ENCODE measurements at places on chromosomes 12 and 14.

- no peak for DNase-seq
Observed at GRCh38 chr12:49031573-49032161, 13.1 kb upstream of the PRKAG1 start.

GRCh38 chr14:59630288-59630963, 53.8 kb upstream of the CCDC175 start:
- no peak for DNase-seq

- DNase-seq: no peak
Observed at GRCh38 chr14:99245564-99246511, 26.2 kb downstream of the BCL11B start.

DNA sequence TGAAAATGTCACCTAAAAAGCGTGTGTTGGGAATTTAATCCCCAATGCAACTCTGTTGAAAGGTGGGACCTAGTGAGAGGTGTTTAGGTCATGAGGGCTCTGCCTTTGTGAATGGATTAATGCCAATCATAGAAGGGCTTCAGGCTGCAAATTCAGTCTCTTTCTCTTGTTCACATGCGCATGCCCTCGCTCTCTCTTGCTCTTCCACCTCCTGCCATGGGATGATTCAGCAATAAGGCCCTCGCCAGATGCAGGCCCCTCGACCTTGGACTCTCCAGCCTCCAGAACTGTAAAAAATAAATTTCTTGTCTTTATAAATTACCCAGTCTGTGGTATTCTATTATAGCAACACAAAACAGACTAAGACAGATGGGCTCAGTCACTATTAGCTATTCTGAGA, 55.4 kb downstream of the PLXNC1 start:
- DNase-seq: no peak

GRCh38 chr14:71286126-71286525, 378.9 kb downstream of the PCNX1 start:
- DNase-seq: no peak

GRCh38 chr12:39752482-39753137, 133.0 kb upstream of the ABCD2 start:
- DNase-seq: no peak

DNA sequence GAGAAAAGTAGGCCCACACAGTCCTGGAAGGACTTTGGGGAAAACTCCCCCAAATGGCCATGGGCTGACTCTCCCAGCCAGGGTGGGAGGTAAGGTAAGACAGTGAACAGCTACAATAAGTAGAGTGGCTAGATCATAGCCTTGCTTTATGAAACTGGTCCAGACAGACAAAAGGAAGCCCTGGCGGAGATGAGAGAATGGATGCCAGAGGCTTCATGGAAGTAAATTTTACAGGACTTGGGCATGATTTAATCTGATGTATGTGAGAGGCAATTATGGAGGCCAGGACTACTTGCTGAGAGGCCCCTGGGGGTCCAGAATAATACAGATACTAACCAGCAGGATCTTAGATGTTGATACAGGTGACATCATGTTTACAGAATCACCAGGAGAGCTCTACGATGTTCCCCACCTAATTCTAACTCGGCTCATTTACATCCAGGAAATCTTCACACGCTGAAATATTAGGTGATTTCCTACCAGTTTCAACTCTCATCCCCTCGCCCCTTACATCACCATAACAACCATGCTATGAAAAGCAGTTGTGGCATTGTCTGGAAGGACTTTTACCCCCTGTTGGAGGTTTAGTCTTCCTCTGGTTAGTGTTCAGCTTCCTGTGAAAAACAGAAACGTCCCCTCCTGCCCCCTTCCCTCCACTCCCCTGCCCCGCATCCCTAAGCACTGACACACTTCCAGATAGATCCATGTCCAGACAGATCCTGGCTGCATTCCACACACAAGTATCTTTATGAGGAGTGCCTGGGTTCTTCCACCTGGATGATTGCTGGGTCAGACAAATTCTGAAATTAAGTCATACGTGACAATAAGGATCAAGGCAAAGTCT, 39.5 kb upstream of the NT5DC3 start:
- DNase-seq: peak; percentile 38

- no peak for DNase-seq
Observed at GRCh38 chr12:107304588-107305532, 211.5 kb upstream of the CRY1 start.

- no peak for DNase-seq
Observed at GRCh38 chr12:117830471-117830870, 138.3 kb downstream of the KSR2 start.

GRCh38 chr12:102314821-102315220, 117.2 kb upstream of the PMCH start:
- no peak for DNase-seq

DNA sequence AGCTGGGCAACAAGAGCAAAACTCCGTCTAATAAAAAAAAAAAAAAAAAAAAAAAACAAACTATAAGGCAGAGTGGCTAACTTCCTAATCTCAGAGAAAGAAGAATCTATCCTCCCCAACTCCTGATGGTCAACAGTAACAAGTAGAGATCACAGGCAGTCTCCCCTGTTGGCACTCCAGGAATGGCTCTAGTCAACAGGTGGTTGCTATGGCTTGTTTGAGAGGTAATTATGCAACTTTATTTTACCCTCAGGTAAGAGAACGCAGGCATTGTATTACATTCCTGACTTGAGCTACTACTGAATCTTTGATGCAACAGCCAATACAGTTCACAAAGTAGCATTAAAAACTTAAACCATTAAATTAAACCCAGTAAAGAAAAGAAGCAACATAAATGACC, 180.3 kb downstream of the DICER1 start:
- DNase-seq: no peak

- no peak for DNase-seq
Observed at GRCh38 chr12:58491306-58491705, 429.0 kb downstream of the LRIG3 start.

- DNase-seq: no peak
Observed at GRCh38 chr14:28599191-28599590, 167.4 kb upstream of the FOXG1 start.

DNA sequence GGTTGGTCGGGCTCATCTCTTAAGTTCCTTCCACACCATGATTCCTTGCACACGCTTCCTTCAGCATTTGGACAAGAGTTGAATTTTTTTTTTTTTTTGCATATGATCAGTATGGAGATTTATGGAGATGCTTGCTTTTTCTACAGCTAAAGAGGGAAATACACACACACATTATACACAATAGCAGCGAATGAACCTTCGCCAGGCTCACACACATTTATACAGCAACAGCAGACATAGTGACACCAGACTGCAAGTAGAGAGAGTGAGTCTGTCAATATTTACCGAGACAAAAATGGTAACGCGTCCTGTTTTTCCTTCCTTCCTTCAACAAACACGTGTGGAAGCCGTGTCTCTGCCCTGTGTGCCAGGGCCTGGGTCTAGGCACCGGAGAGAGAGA, 897.9 kb downstream of the BCL11B start:
- DNase-seq: no peak

DNA sequence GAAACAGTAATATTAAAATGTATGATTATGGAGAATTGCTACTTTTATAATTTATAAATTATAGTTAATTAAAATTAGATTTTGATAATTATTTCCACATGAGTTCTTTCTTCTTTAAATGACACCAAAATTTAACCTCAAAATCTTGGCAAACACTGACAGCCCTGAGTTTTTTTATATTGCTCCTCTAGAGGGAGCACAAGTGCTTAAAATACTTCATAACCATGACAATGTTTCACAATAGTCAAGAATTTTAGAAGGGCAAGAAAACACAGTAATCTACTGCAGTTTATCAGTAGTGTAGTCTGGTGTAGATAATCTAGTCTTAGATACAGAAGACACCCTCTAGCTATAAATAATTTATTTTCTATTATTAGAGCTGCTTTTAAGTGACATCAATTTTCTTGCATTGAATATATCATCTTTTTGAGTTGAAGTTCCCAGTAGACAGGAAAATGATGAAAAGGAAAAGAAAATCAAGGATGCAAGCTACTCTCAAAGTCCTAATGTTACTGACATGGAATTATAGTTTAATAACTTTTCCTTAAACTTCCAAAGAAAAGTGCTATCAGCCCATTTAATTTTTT, 14.3 kb upstream of the PTGER2 start:
- DNase-seq: peak; percentile 77

GRCh38 chr12:90280033-90280432, 571.4 kb upstream of the ATP2B1 start:
- no peak for DNase-seq

- DNase-seq: no peak
Observed at GRCh38 chr14:68269136-68269927, 449.8 kb downstream of the RAD51B start.

GRCh38 chr12:29428633-29429032, 47.7 kb upstream of the ERGIC2 start:
- peak; percentile 6 for DNase-seq

GRCh38 chr14:20564501-20564997, 3.7 kb upstream of the RNASE9 start:
- DNase-seq: no peak

DNA sequence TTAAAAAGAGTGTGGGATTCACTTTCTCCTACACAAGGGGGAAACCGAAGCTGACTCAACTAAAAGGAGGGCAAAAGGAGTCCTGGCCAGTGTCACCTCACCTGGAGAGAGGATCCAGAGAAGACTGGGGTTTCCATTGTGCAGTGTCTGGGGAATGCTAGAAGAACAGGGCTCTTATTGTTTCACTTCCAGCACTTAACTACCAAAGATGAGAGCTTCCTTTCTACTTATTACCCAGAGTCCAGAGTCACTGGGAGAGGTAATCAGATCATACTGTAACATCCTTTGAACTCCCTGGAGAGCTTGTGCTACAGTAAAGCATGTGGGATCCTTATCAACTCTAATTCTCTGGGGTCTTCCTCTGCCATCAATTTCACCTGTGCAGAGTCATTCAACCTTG, 148.4 kb upstream of the BCL2L14 start:
- no peak for DNase-seq

DNA sequence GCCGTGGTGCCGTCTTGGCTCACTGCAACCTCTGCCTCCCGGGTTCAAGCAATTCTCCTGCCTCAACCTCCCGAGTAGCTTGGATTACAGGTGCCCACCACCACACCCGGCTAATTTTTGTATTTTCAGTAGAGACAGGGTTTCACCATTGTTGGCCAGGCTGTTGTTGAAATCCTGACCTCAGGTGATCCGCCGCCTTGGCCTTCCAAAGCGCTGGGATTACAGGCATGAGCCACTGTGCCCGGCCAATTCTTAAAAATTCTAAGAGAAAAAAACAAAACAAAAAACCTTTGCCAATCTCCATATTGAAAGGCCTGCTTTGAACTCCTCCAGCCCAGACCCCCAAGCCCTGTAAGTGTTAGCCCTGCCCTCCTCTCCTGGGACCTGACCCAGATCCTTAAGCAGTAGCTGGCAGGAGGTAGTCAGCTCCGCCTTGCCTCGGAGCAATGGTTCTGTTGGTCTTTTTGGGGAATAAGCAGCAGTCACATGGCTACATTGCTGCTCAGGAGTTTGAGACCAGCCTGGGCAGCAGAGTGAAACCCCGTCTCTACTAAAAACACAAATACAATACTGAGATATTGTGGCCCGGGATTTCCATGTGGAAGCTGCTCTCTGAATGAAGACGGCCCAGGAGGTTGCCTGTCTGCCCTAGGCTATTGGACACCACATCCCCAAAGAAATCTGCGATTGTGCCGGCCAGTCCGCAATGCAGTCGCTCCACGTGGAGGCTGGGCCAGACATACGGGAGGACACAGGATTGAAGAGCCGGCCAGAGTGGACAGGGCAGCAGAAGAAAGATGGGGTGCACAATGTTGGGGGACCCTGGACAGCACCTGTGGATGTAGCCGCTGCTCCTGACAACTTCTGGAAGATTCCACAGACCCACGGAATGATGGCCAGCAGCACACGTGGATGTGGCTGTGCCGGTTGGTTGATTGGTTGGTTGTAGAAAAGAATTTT, 28.8 kb upstream of the BEGAIN start:
- no peak for DNase-seq

DNA sequence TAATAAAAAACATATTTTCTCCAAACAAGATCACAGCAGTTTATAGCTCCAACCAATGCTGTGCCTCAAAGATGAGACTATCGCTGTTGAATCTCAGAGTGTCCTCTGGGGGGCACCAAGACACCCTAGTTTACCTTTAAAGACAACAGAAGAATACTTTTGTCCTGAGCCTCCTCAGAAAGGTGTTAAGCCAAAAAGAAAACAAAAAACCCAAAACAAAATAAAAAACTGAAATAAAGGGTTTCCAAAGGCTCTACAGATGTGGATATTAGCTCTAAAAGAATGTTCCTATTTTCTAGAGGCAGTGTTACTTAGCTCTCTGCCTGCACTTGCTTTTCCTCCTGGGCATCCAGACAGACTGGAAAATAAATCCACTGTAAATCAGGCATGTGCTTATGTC, 86.9 kb upstream of the TTC7B start:
- DNase-seq: peak; percentile 73

DNA sequence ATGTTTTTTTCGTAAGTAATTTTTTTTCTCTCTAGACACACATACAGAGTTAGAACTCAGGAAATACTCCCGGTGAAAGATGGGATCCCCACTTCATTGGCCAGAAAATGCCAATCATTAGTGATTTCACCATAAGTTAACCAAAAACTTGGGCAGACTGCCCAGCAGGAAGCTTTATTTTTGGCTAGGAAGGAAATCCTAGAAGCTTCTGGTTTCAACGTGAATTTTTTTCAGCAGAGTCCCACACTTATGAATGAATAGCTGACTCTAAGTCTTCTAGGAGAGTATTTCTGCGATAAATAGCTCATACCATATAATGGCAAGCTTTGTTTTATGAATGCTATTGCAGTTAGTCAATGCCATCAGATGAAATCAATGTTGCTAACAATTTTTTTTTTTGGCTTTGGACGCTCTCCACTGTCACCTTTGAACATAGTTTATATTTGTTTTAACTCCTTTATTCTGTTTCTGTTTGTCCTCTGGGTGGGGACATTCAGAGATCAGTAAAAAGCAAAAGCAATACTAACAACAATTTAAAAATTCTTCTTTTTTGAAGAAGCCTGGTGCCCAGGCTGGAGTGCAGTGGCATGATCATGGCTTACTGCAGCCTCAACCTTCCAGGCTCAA, 9.5 kb downstream of the PPP1CC start:
- DNase-seq: no peak

- no peak for DNase-seq
Observed at GRCh38 chr12:132719141-132719953, 8.7 kb downstream of the PGAM5 start.

DNA sequence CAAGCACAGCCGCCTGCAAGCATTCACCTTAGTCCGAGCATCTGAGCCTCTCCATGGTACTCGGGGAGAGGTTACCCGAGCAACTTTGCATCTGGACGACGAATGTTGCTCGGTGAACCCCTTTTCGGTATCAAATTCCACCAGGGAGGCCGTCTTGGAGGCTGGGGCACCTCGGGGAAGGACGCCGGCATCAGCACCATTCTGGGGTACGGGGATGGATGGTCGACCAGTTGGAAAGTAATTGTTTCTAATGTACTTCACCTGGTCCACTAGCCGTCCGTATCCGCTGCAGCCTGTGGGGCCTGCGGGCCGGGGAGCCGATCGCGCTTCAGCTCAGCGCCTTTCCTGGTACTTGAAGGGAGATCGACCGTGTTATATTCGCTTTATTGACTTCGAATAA, 161.7 kb upstream of the RTL1 start:
- no peak for DNase-seq

- no peak for DNase-seq
Observed at GRCh38 chr12:84702001-84702400, 210.6 kb downstream of the SLC6A15 start.

GRCh38 chr12:109466821-109467220, 10.3 kb downstream of the KCTD10 start:
- DNase-seq: no peak
